ENCODE measurements at places on chromosomes 1 and 21. TPM values are rescaled to one million over a fixed set of nuclear protein-coding genes. Genes with fewer than 3 reads are reported as not detected.

TRIM58 gene
- total RNA-seq: 0.09 TPM

POTED gene
- total RNA-seq: not detected

DNA sequence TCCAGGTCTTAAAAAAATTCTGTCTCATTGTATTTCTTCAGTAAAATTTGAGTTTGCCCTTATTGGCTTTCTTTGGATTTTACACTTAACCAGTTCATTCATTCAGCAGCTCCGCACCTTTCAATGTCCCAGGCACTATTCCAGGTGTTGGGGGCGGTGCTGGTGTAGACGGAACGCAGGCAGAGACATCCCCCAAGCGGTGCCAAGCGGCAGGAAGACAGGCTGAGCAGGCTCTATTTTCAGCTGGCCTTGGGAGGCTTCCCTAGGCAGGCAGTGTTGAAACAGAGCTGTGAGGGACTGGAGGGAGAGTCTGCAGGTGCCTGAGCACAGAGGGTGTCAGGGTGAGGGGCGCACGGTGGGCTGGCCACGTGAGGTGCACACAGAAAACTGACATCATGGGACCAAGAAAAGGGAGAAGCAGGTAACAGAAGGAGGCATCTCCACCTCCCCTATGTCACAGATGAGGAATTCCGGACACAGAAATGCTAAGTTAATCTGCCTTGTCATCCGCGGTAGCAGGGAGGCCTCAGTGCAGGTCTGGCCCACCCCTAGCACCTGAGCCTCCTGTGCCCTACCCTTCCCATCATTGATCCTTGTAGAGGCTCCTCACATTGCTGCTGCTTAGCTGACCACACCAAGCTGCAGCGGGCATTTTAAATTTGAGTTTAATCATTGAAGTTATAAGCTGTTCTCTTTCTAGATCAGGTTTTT is 40.8 kb downstream of the SLC37A1 start:
- no peak for DNase-seq

- DNase-seq: no peak
Measured at GRCh38 chr1:98692482-98692881, 31.0 kb downstream of the SNX7 start.

DNA sequence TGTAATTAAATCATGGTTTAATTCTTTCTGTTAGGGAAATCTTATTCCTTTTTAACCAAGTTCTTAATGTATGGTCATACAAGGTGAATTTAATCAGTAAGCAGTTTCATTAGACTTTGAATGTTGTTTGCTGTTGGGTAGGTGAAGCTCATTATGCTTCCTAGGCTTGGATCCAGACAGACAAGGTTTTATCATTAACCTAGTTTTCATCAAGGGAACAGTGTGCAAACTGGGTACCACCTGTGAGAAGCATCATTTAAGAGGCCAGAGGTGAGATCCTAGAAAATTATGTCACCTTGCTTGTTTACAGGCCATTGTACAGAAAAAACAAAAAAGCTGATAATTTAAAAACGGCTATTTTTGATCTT is 130.1 kb downstream of the RYR2 start:
- DNase-seq: no peak

DNA sequence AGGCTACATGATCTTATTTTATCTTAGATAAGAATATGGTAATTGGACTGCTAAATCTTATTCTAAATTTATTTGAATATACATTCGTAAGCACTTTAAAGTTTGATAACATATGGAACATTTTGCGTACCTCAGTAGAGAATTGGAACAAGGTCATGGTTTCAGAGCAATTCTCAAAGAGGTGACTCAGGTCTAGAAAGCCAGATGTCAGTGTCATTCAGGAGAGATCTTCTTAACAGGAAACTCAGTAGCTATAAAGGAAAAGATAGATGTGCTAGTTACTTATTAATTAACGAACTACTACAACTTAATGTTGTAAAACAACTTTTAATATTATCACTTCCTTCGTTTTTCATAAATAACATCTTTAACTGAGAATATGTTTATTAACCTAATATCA is 142.5 kb downstream of the USP25 start:
- DNase-seq: no peak

DNA sequence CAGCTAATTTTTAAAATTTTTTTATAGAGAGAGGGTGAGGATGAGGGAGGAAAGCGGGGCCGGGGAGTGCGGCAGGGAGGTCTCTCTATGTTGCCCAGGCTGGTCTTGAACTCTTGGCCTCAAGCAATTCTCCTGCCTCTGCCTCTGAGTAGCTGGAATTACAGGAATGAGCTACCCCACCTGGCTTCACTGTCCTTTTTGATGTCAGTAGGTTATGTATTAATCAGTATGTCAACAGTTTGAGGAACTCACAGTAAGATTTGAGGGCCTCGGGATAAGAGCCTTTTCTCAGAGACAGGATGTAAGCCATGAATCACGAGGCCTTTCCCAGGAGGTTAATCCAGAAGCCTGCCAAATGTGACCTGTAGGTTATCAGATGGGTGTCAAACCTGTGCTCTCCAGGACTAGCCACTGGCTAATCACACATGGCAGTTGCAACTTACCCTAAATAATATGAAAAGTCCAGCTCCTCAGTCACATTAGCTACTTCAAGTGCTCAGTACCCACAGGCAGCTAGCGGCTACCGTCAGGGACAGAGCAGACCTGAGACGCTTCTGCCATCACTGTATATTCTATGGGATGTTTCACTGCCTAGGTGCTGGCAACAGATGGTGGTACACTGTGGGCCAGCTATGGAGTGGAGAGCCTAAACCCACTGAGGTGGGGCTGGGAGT is 33.1 kb downstream of the TRIM67 start:
- DNase-seq: no peak

GRCh38 chr1:46643368-46643775 is 24.8 kb downstream of the ATPAF1 start:
- DNase-seq: peak; percentile 75

DNA sequence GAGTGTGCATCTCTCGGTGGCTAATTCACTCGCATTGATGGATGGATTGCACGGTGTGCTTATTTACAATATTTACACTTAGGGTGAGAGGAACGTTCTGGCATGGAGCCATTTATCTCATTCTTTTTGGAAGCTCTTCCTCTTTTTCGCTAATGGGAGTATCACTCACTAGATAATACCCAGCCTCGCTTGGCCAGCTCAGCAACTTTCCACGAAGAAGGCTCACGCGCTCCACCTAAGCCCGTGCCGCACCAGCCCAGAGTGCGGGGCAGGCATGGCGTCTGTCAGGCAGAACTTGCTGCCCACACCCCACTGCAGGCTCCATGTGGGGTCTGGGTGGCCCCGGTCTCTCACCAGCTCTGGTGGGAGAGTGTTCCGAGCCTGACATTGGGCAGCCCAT is 484.9 kb downstream of the NPHP4 start:
- no peak for DNase-seq

DNA sequence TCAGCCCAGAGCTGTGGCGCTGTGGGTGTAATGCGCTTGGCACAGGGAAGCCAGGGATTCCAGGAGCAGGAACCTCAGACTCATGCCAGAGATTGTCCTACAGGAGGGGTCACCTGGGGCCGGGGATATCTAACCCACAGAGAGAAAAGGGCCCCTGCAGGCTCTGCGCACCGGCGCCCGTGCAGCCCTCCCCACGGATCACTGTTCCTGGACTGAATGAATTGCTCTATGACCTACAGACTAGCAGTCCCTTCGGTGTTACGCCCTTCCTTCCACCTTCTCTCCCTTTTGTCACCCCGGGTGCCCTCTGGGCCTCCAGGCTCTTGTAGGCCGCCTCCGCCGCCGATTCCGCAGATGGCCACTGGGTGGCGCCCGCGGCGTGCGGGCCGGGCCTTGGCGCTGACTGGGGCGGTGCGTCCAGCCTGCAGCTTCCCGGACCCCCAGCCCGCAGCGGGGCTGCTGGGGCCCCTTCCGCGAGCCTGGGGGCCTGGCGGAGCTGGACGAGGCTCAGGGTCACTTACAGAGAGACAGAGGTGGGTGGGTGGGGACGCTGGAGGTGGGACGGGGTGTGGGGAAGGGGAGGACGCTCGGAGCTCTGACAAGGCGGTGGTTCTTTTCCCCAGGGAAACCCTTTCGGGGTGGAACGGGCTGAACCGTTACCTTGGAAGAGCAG is 101.3 kb downstream of the IER5 start:
- peak; percentile 51 for DNase-seq

DNA sequence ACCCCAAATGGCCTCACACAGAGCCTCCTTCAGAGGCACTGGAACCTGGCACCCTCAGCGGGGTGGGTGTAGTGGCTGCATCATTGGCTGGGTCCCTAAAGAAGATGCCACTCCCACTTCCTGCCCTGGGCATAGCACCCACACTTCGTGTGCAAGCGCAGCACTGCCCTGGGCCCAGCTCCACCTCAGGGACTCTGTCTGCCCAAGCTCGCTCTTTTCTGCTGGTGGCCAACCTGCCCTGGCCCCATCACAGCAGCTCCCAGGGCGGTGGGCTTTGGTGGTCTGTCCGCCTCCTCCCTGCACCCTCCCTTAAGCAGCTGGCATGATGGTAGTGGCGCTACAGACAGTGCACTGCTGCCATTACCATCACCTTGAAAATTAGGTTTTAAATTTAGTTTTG is 829.3 kb upstream of the BRINP3 start:
- no peak for DNase-seq

- peak; percentile 83 for DNase-seq
Measured at GRCh38 chr1:22861764-22862440, 110.8 kb downstream of the LACTBL1 start.

GRCh38 chr1:248751635-248752034 is 3.9 kb downstream of the LYPD8 start:
- DNase-seq: no peak

DNA sequence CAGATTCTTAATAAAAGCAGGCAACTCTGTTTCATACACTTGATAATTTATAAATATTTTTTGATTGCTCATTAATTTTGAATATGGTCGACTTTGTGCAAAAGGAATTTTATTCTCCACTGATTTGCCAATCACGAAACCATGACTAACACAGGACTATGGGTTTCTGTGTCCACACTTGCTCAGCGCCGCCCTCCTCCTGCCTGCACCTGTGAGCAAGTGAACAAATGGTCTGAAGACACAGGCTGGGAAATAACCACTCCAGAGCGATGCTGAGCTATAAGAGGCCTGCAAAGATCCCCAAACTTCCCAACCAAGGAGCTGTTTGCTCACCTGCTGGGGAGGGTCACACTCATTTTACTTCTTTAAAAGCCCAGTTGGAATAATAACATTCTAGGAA is 19.6 kb downstream of the ABCB10 start:
- DNase-seq: no peak

GRCh38 chr1:201309416-201309815 is 26.1 kb downstream of the PKP1 start:
- DNase-seq: peak; percentile 41

DNA sequence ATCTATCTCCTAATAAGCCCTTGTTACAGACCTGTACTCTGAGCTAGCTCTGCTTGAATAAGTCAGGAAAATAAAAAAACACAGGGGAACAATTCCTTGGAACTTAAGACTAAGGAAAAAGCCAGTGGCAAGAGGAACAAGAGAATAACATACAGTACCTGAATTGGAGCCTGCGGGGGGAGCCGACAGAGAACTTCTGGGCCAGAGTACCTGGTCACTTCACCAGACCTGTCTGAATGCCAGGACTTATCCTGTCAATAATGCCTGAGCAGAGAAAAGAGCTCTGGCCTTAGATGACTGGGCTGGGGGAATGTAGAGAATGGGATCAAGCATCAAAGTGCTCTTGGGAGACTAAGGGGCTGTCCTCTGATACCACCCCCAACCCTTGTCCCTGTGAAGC is 15.1 kb downstream of the PEA15 start:
- DNase-seq: no peak

DNA sequence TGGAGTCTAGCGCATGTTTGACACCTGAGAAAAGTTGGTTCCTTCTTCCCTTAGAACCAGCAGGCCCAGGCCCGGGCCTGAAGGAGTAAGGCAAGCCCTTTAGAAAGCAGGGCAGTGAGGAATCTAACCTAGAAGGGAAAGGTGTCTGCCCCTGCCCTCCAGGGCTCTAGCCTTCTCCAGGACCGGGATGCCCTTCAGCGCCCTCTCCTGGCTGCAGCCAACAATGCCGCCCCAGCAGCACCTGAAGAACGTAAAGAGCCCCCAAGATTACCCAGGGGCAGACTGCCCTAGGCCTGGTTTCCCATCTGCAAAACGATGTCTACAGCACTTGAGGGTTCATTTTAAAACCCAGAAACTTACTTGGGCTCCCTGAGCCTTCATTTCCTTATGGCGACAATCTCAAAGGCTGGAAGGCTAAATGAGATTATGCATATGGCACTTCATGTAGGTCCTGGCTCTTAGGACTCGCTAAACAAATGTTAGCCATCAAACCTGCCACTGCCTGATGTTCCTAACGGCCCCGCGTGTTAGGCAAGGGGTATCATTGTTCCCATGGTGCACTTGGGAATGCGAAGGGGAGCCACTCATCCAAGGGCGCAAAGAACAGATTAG is 106.7 kb upstream of the KLHDC7A start:
- DNase-seq: no peak

DNA sequence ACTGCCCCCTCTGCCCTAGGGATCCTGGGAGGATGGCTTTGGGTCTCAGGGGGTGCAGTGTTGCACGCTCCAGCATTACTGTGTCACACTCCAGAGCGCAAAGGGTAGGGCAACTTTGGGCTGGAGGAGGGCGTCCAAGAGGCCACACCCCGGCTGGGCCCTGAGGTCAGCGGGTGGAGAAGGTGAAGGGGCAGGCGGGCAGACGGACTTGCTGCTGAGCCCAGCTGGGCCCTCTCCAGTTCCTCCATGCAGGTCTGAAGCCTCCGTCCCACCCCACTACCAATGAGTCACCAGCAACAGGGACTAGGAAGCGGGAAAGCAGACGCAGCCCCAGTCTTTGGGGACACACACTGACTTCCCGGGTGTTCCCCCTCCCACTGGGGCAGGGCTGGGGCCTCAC is 116.0 kb downstream of the CASZ1 start:
- no peak for DNase-seq

DNA sequence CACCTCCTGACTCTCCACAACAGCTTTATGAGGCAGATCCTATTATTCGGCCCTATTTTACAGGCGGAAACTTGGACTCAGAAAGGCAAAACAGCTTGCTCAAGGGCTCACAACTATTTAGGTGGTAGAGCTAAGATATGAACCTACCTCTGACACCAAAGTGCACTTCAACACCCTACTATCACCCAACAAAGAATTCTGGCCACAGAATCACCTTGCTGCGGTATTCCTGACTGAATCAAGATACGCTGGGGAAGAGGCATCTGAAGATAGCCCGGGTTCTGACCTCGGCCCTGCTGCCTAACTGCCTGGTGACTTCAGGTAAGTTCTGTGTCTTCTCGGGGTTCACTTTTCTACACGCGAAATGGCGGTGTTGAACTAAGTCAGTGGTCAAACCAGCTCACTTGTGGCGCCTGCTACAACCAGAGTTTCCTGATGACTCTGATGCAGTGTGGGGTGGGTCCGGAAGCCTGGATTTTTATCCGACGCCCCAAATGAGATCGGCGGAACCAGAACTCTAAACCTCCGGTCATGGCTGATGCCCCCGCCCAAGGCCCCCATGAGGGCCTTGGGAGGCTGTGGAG is 608 bp downstream of the PEF1 start:
- no peak for DNase-seq

- DNase-seq: no peak
Measured at GRCh38 chr1:204499511-204500468, 5.2 kb upstream of the PIK3C2B start.

DNA sequence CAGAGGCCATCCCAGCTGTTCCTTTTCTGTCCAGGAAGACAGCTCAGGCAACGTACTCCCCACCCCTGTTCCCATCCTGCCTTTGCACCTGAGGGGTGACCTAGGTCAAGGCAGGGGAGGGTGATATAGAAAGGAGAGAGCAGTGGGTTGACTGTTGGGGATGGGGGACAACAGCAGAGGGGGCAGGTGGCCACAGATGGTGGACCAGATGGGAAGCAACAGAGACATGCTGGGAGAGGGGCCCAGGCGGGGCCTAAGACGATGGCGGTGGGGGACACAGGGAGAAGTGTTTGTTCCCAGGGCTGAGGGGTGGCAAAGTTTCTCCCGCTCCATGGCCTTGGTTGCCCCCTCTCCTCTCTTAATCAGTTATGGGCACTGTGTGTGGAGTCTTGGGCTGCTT is 6.3 kb downstream of the CELSR2 start:
- DNase-seq: no peak

Measured in fibroblast of the aortic adventitia (primary cell).